ENCODE measurements at places on chromosomes 4 and X.

- no peak for DNase-seq
Measured at GRCh38 chr4:47498899-47499298, 13.8 kb downstream of the ATP10D start.

GRCh38 chr4:1045193-1045594 lies 33.8 kb downstream of the FGFRL1 start:
- no peak for DNase-seq

- no peak for DNase-seq
Measured at GRCh38 chr4:188612659-188613058, 473.4 kb downstream of the TRIML1 start.

- DNase-seq = no peak
Measured at GRCh38 chrX:2577844-2578466, 77.2 kb upstream of the DHRSX start.

DNA sequence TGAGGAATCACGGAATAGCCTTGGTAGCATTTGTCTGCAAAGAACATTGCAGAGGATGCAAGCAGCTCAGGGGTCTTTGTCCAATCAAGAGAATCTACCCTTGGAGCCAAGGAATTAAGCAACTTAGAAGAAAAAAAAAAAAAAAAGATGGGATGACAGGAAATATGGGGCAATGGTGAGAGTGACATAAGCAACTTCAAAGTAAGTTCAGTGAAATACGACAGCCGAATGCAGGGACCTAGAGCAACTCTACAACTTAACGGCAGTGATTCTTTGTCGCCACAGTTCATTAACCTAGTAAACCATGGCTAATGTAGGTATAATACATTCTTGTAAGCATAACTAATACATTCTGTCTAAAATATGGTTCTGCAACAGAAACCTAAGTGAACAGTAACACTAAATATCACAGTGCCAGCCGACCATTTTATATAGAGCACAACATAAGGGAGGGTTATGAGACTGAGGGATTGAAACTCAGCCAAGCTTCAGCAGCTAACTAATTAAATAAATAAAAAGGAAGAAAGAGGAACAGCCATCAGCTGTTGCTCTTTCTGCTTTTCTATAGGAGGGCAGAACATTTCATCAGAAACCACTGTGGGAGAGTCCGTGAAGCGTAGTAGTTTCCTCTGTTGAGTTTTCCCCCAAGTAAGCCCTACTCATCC lies 74.7 kb downstream of the PPARGC1A start:
- no peak for DNase-seq

GRCh38 chr4:125393825-125394224 lies 79.1 kb downstream of the FAT4 start:
- no peak for DNase-seq

GRCh38 chrX:2391869-2392606 lies 108.7 kb downstream of the DHRSX start:
- DNase-seq = no peak

- no peak for DNase-seq
Measured at GRCh38 chrX:112766774-112767173, 73.9 kb downstream of the AMOT start.
